Memory B cell (primary cell): ENCODE measurements at places on chromosomes 2 and 18.

DNA sequence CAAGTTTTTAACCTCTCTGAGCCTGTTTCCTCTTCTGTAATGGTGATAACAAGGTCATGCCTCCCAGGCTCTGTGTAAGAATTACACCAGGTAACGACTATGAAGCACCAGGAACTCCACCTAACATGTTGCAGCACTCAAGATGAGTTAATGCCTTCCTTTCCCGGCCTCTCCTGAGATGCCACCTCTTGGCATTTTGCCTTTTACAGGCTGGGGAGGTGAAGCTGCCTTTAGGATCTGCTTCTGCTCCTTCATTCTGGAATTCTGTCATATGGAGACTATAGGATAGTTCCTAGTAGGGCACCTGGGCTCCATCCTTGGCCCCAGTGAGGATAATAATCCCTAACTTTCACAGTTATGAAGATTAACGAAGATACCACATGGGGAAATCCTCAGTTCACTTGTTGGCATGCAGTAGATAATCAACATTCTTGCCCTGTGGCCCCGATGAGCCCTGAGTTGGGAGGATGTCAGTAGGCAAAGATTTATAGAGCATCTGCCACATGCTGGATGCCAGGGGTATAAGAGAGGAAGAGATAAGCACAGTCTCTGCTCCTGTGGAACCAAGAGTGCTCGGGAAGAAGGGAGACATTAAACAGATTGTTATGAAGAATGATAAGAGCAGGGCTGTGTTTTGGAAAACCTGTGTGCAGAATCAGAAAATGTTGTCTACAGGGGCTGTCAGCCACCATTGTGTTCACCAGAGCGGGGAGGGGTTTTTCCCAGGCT, 43.9 kb upstream of the KCNF1 start:
- peaks cover 2% of the 10 kb centered on the region for H3K36me3 ChIP-seq
- DNase-seq: no peak
- no peak overlapping the region for H3K4me3 ChIP-seq
- H3K27me3 ChIP-seq: peaks cover 4% of the 10 kb centered on the region

DNA sequence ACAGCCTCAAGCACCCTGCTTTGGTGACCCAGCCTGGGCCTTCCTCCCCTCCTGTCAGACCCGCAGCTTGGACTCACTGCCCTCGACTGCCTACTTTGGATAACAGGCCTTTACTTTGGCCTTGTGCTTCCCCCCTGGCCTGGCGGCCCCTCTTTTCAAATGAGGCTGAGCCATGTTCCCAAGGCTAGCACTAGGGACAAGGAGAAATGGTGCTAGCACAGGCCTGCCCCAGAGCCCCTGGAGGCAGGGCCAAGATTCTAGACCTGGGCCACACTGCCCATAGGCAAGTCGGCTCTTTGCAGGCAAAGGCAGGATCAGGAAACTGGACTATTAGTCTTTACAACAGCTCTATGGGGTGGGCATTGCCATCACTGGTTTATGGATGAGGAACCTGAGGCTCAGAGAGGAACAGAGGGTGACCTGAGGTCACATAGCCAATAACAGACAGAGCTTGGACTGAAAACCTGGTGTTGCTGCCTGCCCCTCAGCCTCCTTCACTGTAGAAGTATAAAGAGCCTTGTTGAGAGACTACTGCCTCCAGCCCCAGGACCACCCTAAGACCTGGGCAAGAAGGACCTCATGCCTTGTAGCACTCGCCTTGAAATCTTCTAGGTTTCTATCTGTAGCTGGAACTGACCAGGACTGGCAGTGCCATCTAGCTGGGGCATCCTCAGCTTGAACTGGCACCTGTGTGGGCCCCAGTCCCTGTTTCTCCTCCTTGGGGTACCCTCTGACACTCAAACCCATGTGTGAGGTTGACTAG, 266.3 kb downstream of the DYSF start:
- H3K27me3 ChIP-seq: peaks cover 7% of the 10 kb centered on the region
- H3K4me3 ChIP-seq: no peak overlapping the region
- DNase-seq: no peak
- H3K36me3 ChIP-seq: peaks cover 1% of the 10 kb centered on the region

- H3K27me3 ChIP-seq: no peaks in the 10 kb centered on the region
- peaks cover 6% of the 10 kb centered on the region for H3K4me1 ChIP-seq
- no peak for DNase-seq
- no peak overlapping the region for H3K4me3 ChIP-seq
- no peak overlapping the region for H3K27ac ChIP-seq
- peaks cover 16% of the 10 kb centered on the region for H3K36me3 ChIP-seq
Measured at GRCh38 chr2:171858397-171858958, 35.6 kb downstream of the SLC25A12 start.

- H3K27ac ChIP-seq: no peak overlapping the region
- H3K4me3 ChIP-seq: no peak overlapping the region
- no peaks in the 10 kb centered on the region for H3K27me3 ChIP-seq
- peak; percentile 44 for DNase-seq
Measured at GRCh38 chr2:46062637-46063412, 234.4 kb upstream of the EPAS1 start.

DNA sequence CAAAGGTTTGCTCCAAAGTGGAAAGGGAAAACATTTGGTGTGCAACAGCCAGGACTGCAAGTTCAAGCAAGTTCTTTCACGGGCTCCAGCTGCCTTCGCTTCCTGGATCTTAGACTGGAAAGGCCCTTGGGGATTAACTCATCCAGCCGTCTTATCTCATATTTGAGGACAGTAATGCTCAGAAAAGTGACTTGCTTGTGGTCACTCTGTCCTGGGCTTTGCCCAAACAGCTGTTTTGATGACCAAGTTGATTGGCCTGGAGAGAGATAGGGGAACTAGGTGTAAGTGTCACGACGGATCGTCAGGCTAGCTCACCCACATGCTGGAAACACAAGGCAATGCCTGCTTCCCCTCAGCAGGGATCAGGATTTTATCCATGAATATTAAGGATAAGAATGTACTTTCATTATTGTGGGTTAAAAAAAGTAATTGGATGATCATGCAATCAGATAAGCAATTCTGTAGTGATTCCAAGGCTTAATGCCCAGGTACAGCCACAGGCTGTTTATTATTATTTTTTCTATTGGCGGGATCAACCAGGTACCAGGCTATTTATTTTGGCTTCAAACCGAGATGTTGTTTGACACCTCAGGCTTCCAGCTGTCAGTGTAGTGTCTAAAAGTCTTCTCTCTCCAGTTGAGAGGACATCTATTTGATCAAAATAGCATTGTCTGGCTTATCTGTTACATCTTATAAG, 162.5 kb upstream of the EPAS1 start:
- H3K27me3 ChIP-seq: no peaks in the 10 kb centered on the region
- no peak overlapping the region for H3K27ac ChIP-seq
- no peak for DNase-seq

- H3K27ac ChIP-seq: no peak overlapping the region
- H3K27me3 ChIP-seq: peaks cover 6% of the 10 kb centered on the region
- no peaks in the 10 kb centered on the region for H3K4me1 ChIP-seq
- no peak for DNase-seq
Measured at GRCh38 chr2:237354892-237355291, 59.1 kb downstream of the COL6A3 start.

- no peaks in the 10 kb centered on the region for H3K27me3 ChIP-seq
- no peak for DNase-seq
- peaks cover 3% of the 10 kb centered on the region for H3K36me3 ChIP-seq
- peaks cover 20% of the 10 kb centered on the region for H3K4me1 ChIP-seq
- H3K4me3 ChIP-seq: no peak overlapping the region
- H3K27ac ChIP-seq: no peak overlapping the region
Measured at GRCh38 chr2:60385648-60386047, 167.8 kb downstream of the BCL11A start.

GRCh38 chr2:54657664-54658083, 65.8 kb upstream of the EML6 start:
- peak; percentile 11 for DNase-seq
- H3K4me3 ChIP-seq: no peak overlapping the region
- no peak overlapping the region for H3K27ac ChIP-seq
- peaks cover 2% of the 10 kb centered on the region for H3K4me1 ChIP-seq
- peaks cover 38% of the 10 kb centered on the region for H3K36me3 ChIP-seq
- no peaks in the 10 kb centered on the region for H3K27me3 ChIP-seq

- no peaks in the 10 kb centered on the region for H3K27me3 ChIP-seq
- H3K4me3 ChIP-seq: peak overlapping the region; percentile 65
- peaks cover 40% of the 10 kb centered on the region for H3K4me1 ChIP-seq
Measured at GRCh38 chr2:47072018-47072691, 83.0 kb downstream of the STPG4 start.
